ENCODE measurements at places on chromosomes 3 and 15.

GRCh38 chr15:76153241-76154197 is 93.7 kb downstream of the TMEM266 start:
- DNase-seq = no peak

DNA sequence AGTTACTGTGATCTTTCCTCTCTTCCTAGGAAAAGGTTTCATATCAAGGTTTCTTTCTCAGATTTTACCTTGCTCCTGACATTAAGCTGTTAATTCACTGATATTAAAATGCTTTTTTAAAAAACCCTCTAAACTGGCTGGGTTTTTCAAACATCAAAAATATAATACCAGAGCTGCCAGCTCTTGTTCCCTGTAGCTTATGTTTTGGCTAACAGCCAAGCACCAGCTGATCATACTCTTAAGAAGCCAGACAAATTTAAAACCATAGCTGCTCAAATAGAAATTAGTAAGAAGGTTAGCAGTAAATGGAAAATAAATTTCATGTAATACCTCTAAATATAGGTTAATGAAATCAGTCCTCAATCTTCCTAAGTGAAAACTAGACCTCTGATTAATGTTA is 657.5 kb downstream of the GRM7 start:
- DNase-seq = no peak

DNA sequence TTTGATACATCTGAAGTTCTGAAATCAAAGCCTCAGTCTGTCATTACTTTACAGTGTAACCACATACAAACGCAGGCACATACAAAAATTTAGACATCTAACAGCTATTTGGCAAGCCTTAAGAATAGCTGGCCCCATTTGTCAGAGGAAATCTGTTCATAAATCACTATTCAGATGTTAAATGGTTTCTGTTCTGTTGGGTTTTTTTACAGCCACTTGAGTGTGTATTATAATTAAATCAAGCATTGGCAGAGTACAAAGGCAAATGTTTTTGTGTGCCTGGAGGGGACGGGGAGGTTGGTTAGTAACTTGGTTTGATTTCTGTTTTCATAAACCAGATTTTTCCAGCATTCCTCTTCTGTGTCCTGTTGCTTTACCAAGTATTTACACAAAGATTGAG is 24.1 kb downstream of the PIGB start:
- DNase-seq = no peak

DNA sequence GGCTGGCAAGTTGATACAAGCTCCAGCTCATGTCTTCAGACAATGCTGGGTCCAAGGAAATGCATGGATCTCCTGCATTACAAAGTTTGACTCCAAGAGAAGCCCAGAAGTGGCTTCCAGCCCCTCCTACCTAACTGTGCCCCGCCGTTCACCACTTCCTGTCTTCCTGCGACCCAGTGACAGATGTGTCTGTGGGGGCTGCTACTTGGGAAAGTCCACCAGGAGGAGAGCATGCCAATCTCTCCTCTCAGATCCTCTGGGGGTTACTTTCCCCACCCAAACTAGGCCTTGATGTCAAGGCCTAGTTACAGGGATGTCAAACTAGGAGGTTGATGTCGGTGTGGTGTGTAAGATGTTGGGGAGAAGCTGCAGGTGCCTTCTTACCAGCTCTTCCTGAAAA is 133.6 kb upstream of the RASGRP1 start:
- no peak for DNase-seq

- no peak for DNase-seq
Observed at GRCh38 chr3:150363420-150363819, 44.7 kb upstream of the TSC22D2 start.

- DNase-seq = no peak
Observed at GRCh38 chr3:120021523-120021922, 72.7 kb downstream of the GSK3B start.

DNA sequence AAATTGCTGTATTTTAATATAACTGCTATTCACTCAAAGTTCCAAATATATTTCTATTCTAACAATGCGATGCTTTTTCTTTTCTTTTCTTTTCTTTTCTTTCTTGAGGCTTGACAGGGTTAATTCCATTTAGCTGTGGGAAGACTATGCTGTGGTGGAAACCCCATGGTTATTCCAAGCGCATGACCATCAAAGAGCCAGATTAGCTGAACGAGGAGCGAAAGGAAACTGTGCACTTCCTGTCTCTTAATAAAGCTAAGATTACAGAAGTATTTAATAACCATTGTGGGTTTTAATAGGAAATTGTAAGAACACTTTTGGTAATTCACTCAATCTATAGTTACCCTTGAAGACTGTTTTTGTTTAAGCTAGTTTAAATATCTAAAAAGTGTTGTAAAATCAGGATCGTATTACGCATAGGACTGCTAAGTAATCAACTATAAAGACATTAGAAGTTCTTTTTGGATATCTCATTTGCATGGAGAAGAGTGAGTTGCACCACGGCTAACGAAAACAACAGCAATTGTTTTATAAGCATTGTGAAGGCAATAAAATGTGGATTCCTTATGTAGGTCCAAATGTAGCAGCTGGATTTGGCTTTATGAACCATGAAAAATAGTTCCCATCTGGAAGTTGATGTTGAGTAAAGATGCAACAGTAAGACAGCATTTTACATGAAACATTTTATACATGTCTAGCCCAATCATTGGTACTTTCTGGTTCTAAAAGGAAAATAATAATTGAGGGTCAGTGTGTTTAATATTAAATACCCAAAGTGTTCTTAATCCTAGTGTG is 105.4 kb downstream of the ZIC1 start:
- no peak for DNase-seq

DNA sequence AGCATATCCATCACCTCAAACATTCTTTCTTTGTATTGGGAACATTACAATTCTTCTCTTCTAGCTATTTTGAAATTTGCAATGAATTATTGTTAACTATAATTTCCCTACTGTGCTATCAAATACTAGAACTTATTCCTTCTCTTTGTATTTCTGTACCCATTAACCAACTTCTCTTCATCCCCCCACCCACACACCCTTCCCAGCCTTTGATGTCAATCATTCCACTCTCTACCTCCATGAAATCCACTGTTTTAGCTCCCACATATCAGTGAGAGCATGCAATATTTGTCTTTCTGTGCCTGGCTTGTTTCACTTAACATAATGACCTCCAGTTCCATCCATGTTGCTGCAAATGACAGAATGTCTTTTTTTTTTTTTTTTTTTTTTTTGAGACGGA is 30.6 kb downstream of the MRAS start:
- DNase-seq = no peak

DNA sequence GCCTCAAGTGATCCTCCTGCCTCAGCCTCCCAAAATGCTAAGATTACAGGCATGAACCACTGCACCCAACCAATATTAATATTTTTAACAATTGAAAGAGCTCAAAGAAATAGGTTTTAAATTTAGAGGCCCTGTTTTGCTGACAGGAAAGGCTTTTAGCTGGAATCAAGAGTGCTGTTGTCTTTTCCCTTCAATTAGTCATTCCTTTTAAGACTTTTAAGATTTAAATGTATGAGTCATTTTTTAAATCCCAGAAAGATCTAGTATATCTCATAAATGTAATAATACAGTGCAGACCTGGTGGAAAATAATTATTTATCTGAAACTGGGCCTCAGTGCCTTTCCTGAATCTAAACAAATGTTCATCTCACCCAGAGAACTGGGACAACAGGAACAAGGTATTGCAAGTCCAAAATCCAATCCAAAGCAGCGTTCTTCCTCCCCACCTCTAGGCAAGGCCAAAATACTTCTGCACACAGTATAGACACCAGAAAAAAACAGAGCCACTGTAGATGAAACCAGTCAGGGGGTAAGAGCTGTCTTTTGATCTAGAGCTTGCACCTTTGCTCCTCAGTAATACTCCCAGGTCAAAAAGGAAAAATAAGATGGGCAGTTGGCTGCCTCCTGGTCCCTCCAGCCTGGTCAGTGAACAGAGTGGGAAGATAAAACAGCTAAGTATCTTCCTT is 14.4 kb downstream of the AGTR1 start:
- DNase-seq = no peak

GRCh38 chr15:99618941-99619411 is 53.2 kb downstream of the MEF2A start:
- DNase-seq = no peak

GRCh38 chr15:67043939-67044771 is 21.2 kb upstream of the SMAD3 start:
- no peak for DNase-seq

DNA sequence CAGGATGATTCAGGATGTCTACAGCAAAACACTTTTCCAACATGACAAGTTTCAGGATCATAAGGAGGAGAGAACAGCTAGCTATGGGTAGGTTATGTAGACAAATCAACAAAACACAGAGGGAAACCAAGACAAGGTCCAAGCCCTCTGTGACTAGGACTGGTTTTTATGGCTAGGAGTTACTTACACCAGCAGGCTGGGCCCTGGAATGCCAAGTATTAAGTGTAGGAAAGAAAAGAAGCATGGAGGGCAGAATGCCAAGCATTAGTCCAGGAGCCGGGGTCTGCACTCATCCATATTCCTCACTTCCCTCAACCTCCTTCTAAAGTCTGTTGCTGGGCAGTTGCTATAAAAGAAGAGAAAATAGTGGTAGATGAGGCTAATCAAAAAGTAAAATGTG is 35.3 kb upstream of the PPP2R3A start:
- no peak for DNase-seq

- DNase-seq = no peak
Observed at GRCh38 chr15:50059883-50060282, 59.1 kb downstream of the ATP8B4 start.

GRCh38 chr3:377158-377561 is 180.6 kb downstream of the CHL1 start:
- no peak for DNase-seq

DNA sequence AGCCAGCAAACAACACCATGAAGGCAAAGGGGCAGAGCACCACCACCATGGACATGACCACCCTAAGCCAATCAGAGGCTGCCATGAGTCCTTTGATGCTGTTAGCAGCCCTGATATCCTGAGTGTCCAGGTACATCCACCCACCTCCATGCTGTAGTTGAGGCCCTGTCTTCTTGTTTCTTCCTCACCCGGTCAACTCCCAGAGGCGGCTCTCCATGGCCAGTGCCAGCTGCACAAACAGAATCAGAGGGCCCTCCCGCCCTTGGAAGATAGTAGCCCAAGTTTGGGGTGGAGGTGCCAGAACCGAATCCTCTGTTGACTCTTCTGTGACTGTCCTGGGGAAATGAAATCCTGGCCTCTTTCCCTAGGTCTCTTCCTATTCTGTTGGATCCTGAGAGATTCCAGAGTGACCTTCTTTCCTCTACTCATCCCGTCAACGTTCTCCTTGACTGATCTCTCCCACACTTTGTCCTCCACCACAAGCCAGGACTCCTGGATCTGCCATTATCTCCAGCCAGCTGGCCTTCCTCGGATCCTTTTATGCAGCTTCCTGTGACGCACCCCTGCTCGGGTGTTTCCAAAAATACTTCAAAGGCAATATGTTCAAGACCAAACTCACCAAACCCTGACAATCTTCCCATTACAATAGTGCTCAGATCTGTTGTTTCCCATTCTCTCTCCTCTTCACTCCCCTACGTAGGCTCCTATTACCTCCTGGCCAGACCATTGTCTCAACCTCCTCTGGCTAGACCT is 45.4 kb upstream of the DLG1 start:
- DNase-seq = no peak

DNA sequence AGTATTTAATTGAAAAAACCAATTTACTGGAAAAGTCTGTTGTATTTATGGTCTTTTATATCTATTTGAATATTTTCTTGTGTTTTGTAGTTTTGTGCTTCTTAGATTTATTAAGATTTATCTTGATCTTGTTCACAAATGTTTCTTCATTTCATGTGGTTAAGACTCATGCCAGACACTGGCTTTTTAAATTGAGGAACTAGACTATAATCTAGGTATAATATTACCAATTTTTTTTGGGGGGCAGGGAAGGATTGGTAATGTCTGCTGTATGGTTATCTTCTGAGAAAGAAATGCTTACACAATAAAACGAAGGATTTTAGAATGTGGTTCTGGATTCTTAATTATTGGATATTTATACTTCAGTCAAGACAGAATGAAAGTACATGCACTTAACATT is 24.9 kb downstream of the AP4E1 start:
- DNase-seq = no peak

GRCh38 chr15:45468294-45468693 is 54.3 kb downstream of the SLC30A4 start:
- no peak for DNase-seq

- DNase-seq = no peak
Observed at GRCh38 chr3:5282703-5283102, 95.2 kb downstream of the EDEM1 start.

GRCh38 chr3:194930377-194931204 is 244.9 kb downstream of the FAM43A start:
- no peak for DNase-seq

DNA sequence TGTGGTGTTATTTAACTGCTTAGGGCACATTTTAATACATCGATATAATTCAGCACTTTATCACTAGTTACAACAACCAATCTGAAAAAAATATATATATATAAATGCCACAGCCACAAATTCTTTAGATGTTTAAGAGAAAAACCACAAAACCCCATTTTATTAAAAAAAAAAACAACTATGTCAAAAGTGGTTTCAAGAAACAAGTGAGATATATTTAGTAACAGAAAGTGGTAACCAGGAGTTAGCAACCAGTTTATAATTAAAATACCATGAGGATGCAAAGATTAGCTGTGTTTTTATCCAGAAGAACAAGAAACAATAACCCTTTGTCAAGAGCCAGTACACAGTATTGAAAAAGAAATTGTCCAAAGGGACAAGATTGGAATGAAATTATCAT is 14.8 kb upstream of the DIPK2A start:
- DNase-seq = no peak

- no peak for DNase-seq
Observed at GRCh38 chr3:185153861-185154629, 1.2 kb upstream of the C3orf70 start.

DNA sequence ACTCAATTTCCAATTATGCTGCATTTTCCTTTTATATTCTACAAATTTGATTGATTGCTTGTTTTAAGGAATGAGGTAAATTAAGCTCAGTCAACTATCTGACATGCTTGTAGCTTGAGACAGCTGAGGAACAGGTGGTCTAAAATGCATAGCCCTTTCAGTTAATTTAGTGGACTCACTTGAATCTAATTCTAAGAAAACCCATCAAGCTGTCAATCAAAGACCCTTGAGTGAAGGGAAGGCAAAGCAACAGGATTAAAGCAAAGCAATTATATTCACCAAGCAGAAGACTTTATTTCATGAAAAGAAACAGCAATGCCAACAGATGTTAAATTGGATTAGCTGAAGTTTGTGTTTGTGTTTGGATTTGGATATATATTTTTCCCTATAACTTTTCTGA is 228.5 kb downstream of the ARPP21 start:
- no peak for DNase-seq

DNA sequence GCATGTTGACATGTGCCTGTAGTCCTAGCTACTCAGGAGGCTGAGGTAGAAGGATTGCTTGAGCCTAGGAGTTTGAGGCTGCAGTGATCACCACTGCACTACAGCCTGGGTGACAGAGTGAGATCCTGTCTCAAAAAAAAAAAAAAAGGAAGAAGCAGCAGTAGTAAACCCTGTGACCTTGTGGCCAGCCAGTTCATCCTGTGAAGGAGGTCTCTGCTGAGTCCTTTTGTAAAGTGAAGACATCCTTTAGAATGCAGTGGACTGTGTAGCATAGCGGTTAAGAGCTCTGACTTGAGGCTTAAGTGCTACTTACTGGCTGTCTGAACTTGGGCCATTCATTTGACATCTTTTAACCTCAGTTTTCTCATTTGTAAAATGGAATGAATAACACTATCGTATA is 8.3 kb downstream of the EXOSC7 start:
- no peak for DNase-seq
